ENCODE measurements at places on chromosomes 1 and 21.

DNA sequence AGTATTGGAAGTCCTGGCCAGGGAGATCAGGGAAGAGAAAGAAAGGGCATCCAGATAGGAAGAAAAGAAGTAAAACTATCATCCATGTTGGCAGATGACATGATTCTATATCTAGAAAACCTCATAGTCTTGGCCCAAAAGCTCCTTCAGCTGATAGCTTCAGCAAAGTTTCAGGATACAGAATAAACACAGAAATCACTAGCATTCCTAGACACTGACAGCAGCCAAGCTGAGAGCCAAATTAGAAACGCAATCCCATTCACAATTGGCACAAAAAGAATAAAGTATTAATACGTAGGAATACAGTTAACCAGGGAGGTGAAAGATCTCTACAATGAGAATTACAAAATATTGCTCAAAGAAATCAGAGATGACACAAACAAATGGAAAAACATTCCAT is 44.6 kb downstream of the ZFYVE9 start:
- DNase-seq, result no peak

GRCh38 chr1:95655321-95656020 is 421.5 kb downstream of the RWDD3 start:
- DNase-seq, result no peak

GRCh38 chr1:70536708-70537366 is 125.8 kb downstream of the CTH start:
- DNase-seq, result no peak

- DNase-seq, result no peak
Observed at GRCh38 chr1:240526312-240526711, 85.6 kb downstream of the GREM2 start.

DNA sequence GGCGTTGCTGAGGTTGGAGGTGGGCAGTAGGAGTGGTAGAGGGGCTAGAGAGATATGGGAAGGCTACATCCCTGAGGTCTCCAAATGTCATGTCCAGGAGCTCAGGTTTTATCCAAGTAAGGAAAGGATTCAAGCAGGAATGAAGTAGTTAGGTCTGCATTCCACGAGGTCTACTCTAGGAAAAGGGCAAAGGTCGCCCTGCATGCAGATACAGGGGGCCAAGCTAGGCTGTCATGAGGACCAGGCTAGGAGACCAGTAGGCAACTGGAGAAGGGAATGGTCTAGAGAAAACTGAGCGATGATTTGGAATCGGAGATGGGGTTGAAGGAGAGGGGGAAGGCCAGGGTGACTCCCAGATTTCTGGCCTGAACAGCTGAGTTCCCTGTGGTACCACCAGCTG is 48.7 kb downstream of the IRF2BP2 start:
- no peak for DNase-seq

DNA sequence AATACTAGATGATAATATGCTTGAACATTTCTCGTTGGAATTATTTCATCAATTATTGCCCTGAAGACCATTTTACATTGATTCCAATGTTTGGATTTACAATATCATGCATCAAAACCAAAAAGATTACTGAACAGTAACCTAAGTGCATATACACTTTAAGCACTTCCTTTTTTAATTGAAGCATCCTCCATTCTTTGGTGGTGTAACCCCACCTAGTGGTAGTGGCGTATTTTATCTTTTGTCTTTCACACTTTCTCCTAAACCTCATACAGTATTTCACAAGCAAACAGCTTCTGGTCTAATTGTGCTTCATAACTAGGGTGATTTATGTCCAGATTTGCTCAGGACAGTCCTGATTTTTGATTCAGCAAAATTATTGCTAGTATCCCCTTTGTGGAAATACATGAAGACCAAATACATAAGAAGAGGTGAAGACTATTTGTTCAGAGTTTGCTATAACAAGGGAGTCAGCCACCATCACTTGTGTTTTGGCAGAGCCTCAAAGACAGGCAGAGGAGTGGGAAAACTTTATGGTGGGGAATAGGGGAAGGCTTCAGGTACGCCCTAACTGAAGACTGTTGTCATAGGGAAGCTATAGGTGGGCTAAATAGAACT is 3.4 kb upstream of the NVL start:
- DNase-seq, result no peak

GRCh38 chr1:173867753-173868265 is at the start of gene GAS5:
TSS of gene GAS5 (minus strand) at chr1:173867989.
- peak; percentile 99 for DNase-seq

GRCh38 chr1:217495249-217495648 is 135.6 kb downstream of the GPATCH2 start:
- DNase-seq, result no peak

DNA sequence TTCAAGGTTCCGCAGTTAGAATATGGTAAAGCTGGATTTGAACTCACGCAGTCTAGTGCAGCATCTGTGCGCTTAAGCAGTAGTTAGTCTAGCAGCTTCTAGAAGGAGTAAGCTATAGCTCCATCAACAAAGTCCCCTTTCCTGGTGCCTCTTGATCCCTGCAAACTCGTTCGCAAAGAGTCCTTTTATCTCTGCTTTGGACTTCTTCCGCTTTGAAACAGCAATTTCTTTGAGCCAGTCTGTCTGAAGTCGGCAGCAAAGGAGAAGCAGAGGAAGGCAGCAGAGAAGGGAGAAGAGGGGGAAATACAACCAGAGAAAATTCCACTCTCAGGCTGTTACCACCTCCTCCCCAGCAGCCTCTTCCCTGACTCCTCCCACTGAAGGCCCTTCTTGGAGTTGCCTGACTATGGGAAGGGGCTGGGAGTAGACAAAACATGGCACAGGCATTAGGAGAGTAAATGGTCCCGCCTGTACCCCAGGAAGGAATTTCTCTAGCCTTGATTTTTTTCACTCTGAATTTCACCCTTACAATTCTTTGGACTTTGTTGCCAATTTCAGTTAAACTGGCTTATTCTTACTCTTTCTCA is 25.9 kb downstream of the HSD3B2 start:
- no peak for DNase-seq

- no peak for DNase-seq
Observed at GRCh38 chr1:211469113-211469512, 22.8 kb downstream of the RD3 start.

- DNase-seq, result no peak
Observed at GRCh38 chr1:178926046-178926445, 55.2 kb upstream of the ANGPTL1 start.

GRCh38 chr1:234114648-234115307 is 210.3 kb downstream of the SLC35F3 start:
- no peak for DNase-seq

DNA sequence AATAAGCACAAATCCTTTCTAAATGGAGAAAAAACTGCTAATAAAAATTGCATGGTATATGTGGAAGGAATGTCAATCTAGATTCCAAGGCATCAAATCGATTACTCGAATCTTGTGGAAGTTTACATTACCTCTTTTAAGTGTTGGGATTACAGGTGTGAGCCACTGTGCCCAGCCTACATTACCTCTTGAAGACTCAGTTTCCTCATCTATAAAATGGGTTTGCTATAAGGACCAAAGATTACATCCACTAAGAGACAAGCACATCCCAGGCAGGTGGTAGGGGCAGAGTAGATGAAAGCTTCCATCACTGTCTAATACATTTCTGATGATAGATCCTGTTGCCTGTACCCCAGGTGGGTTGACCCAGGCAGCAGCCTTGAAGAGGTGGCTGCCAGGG is 16.1 kb downstream of the DHCR24 start:
- DNase-seq, result no peak

- DNase-seq, result no peak
Observed at GRCh38 chr1:63665824-63666223, 72.6 kb downstream of the PGM1 start.

GRCh38 chr1:25811384-25812082 is 8.2 kb upstream of the MTFR1L start:
- DNase-seq, result no peak

- no peak for DNase-seq
Observed at GRCh38 chr1:30974536-30974935, 66.0 kb upstream of the SDC3 start.

DNA sequence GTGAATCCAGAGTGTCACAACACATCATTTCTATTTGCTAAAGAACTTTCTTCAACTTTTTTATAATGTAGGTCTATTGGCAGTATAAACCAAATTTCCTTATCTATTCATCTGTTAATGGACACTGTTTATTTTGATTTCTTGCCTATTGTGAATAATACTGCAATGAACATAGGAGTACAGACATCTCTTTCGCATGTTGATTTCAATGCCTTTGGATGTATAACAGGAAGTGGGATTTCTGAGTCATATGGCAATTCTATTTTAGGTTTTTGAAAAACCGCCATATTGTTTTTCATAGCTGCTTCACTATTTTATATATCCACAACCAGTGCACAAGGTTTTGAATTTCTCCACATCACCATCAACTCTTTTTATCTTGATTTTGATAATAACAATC is 198.7 kb downstream of the KCNT2 start:
- no peak for DNase-seq

- no peak for DNase-seq
Observed at GRCh38 chr1:176942346-176942745, 222.2 kb downstream of the ASTN1 start.

GRCh38 chr21:16533692-16534407 is 804.1 kb downstream of the USP25 start:
- DNase-seq, result no peak

GRCh38 chr21:38819719-38820159 is 14.0 kb downstream of the ETS2 start:
- no peak for DNase-seq

DNA sequence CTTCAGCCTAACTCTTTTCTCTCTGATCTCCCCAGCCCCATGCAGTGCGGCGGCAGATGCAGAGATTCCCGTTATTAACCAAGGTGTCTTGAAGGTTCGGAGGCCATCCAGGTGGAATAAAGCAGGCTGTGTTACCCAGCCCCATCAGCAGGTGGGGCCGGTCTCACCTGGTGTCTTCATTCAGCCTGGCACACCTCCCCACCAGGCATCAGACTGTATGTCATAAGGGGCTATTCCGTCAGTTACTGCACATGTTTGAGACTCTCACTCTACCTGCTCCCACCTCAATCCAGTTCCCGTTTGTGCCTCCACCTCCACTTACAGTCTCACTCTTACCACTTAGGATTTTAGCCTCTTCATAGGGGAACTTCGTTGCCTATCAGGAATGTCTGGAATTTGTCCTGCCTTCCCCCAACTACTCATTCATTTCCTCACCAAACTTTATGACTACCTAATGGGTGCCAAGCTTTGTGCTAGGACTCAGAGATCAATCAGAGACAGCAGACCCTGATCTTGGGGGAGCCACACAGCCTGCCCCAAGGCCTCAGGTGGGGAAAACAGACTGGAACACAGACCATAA is 170.2 kb downstream of the PLPP3 start:
- DNase-seq, result no peak

DNA sequence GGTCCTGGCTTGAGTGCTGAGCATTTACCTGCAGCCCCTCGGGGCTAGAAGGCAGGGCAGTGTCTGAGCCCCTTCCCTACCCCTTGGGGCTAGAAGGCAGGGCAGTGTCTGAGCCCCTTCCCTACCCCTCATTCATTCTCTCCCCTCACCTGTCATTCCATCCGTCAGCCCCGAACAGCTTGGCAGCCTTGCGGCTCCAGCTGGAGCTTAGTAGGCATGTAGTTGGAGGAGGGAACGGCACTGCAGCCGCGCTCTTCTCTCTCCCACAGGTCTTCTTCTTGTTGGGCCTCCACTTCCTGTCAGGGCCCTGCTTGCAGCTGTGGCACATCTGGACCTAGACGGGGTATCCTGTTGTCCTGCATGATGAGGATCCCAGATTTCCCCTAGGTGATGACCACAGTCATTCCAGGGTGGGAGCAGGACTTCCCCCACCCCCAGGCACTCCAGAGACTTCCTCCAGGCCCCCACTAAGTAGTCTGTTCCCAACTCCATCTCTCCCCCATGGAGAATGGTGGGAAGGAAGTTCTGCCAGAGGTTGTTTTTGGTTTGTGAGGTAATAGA is 22.2 kb downstream of the MAPKAPK2 start:
- no peak for DNase-seq

DNA sequence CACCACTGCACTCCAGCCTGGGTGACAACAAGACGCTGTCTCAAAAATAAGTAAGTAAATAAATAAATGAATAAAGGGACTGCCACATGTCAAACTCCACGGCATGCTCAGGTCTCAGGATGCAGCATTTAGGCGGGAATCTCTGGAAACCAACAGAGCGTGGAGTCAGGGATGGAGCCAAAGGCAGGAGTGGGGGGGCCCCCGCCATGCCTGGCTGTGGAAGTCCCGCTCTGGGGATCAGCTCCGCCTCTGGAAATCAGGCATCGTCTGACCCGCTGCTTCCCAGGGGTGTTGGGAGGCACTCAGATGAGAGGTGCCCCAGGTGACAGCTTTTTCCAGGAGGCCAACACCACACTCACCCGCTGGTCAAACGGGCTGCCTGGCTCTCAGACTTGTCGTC is 20.2 kb downstream of the KIF17 start:
- DNase-seq, result no peak

DNA sequence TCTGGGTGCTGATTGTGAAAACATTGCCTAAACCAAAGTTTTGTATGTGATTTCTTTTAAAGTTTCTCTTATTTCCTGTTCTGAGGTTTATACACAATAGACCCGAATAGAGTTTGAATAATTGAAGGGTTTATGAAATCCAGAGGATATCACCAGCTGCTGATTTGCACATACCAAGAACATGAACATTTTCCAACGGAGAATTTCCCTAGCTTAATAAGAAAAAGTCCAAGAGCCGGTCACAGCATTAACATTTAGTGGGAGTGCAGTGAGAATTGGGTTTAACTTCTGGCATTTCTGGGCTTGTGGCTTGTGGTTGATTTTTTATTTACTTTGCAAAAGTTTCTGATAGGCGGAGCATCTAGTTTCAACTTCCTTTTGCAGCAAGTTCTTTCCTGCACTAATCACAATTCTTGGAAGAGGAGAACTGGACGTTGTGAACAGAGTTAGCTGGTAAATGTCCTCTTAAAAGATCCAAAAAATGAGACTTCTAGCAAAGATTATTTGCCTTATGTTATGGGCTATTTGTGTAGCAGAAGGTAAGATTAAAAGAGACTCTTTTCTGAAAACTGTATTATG is at the start of gene CFH:
Gene CFH, plus strand, starts transcription at position 407 of the 579 bp plus-strand sequence. Its CDS starts 75 bp downstream, at position 482.
- no peak for DNase-seq

- no peak for DNase-seq
Observed at GRCh38 chr1:154306151-154306550, 14.7 kb upstream of the AQP10 start.

- no peak for DNase-seq
Observed at GRCh38 chr1:45260244-45260643, 53.8 kb upstream of the ZSWIM5 start.

GRCh38 chr1:6070450-6070974 is 24.8 kb downstream of the KCNAB2 start:
- DNase-seq, result no peak

- DNase-seq, result no peak
Observed at GRCh38 chr1:197065559-197065958, 1.5 kb downstream of the F13B start.

- peak; percentile 12 for DNase-seq
Observed at GRCh38 chr1:63917571-63918417, 144.0 kb downstream of the ROR1 start.

- DNase-seq, result no peak
Observed at GRCh38 chr1:89980605-89981004, 14.3 kb upstream of the ZNF326 start.

- no peak for DNase-seq
Observed at GRCh38 chr1:204915861-204916495, 45.3 kb downstream of the NFASC start.

Measured in activated CD4-positive, alpha-beta T cell treated with anti-CD3 and anti-CD28 coated beads for 24 hours (primary cell).